Pancreas (tissue), 10 donors: ENCODE measurements at places on chromosomes 3 and 15. TPM values are rescaled to one million over a fixed set of nuclear protein-coding genes. Genes with fewer than 3 reads are reported as not detected.
A peak's percentile ranks its signal among the peaks of the same experiment; 100 is the strongest.

- no peak for DNase-seq
Observed at GRCh38 chr15:52491472-52491871, 37.2 kb downstream of the MYO5A start.

- no peak for DNase-seq
Observed at GRCh38 chr3:112769286-112769978, 77.2 kb downstream of the CD200R1L start.

DNA sequence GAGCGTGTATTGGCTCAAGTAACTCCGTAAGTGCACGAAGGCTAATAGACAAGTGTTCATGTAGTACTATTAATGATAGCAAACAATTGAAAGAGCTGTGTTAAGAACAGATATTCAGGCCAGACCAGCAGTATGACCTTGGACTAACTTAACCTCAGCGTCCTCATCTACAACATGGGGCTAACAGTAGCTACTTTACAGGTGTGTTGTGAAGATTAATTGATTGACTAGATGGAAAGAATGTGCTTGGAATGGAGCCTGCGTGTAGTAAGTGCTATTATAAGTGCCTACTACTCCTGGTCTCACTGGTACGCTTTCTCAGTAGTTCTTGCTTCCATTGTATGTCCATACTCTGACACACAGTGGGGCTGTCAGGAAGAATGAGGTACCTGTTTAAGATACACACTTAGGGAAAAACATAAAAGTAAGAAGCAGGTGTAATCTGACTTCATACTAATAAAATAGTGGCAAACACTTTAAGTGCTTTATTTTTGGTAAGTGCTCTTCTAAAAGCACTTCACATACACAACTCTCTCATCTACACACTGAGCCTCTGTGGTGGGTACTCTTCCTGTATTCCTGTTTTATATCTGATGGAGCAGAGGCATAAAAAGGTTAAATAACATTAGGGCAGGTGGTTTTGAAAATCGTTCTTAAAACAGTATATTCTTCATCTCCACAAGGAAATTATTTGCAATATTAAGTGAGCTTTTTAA lies 24.3 kb upstream of the FBXL22 start:
- DNase-seq: no peak

- no peak for DNase-seq
Observed at GRCh38 chr15:92393980-92394308, 263 bp downstream of the ST8SIA2 start.

DNA sequence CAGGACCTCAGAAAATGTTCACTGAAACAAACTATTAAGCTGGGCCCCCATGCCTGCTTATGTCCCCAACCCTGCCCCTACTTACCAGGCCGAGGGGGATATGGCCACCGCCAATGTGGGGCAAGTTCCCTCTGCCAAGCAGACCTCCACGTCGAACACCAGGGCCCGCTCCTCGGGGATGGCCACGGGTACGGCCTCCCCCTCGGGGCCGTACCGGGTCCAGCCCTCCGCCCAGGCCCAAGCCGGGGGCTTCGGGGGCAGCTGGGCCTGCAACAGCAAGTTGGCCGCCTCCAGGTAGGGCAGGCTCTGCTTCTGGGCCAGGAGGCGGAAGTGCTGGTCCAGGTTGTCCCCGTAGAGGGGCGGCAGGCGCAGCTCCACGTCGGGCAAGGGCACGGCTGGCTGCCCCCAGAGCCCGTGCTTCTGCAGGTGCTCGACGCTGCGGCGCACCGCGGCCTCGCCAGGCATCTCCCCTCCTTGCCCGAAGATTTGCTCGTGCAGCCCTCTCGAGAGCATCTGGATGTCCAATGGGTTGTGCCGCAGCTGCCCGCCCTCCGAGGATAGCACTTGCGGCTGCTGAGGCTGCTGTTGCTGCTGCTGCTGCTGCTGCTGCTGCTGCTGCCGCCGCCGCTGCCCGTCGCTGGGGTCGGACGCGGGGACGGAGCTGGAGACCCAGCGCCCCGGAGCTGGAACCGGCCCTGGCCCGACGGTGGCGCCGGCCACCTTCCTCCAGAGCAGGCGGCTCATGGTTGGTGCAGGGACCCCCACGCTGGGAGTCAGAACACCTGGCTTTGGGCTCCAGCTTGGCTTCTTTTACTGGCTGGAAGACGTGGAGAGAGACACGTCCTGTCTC lies 1.4 kb downstream of the POLG start:
- DNase-seq: no peak

DNA sequence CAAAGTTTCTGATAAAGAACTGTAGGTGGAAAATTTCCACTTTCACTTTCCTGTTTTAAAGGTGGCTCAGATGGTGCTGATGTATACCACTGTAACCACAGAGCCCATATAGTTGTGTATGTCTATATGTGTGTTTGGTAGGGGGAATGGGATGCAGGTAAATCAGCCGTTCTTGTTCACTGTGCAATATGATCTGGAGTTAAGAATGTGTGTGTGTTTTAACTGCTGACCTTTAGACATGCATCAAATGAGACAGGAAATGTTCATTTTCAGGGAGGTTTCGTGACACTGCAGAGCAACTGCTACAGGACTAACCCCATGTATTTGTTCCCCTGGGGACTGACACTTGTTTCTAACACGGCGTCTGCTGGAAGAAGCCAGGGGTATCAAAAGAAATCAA lies 180.5 kb downstream of the TAFA4 start:
- no peak for DNase-seq

- no peak for DNase-seq
Observed at GRCh38 chr3:46349484-46350261, 4.2 kb upstream of the CCR2 start.

DNA sequence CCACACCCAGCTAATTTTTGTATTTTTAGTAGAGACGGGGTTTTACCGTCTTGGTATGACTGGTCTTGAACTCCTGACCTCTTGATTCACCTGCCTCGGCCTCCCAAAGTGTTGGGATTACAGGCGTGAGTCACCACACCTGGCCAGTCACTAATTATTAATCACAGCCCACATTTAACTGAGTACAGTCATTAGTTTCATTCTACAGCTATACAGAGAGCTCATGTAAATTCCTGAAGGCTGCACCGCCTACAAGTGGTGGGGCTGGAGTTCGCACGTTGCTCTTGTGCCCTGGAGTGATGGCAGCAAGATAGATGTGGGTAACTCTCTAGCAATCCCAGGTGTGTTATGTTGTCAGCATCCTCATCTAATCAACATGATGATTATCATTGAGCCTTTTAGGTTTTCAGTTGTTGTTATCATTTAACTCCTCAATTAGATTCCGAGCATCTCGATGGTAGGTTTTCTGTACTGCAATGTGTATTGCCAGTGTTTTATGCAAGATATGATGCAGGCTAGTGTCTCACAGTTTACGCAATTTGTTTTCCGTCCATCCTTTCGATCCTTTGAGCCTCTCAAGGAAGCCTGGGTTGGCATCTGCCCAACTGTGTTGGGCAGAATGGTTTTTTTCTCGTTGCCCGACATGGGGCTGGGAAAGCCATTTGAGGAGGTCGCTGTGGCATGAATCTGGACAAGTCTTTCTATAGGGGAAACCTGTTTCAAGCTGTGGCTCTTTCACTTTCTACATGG lies 216.3 kb downstream of the LPP start:
- DNase-seq: no peak

GRCh38 chr3:133119176-133119575 lies 81.0 kb downstream of the TMEM108 start:
- no peak for DNase-seq

GRCh38 chr3:171165499-171165921 lies 139.0 kb upstream of the SLC2A2 start:
- DNase-seq: no peak

- peak; percentile 71 for DNase-seq
Observed at GRCh38 chr3:15331606-15332404, 581 bp downstream of the SH3BP5 start.

- DNase-seq: no peak
Observed at GRCh38 chr3:25593001-25593400, 71.7 kb downstream of the TOP2B start.

DNA sequence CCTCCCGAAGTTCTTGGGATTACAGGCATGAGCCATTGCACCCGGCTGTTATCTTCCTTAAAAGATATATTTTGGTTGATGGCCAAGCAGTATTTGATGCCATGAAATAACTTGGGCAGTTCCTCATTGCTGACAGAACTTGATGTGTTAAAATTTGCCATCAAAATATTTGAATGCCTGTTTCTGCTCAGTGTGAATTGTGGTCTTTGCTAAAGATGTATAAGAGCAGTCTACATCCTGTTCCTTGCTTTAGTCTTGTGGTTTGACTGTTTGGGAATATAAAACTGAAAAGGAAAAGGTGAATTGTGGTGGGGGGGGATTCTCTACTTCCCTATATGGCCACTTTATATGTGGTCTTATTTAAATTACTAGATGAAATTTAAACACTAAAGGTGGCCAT lies 14.0 kb downstream of the TRIM71 start:
- no peak for DNase-seq

DNA sequence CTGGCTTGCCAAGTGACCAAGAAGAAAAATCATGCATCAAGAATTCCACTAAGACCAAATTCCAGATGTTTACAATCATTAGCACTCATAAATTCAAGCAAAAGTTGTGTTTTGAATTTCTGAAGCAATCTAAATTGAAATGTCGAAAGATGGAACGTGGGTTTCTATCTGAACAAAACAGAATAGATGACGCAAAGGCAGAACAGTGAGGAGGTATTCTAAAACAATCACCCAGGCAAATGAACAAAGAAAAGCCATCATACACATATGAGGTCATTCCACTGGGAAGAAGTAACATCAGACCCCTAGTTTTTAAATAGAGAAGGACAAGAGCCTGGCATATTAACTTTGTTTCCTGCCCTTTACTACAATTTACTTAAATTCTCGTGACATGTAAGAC lies 58.0 kb downstream of the MCF2L2 start:
- DNase-seq: no peak

DNA sequence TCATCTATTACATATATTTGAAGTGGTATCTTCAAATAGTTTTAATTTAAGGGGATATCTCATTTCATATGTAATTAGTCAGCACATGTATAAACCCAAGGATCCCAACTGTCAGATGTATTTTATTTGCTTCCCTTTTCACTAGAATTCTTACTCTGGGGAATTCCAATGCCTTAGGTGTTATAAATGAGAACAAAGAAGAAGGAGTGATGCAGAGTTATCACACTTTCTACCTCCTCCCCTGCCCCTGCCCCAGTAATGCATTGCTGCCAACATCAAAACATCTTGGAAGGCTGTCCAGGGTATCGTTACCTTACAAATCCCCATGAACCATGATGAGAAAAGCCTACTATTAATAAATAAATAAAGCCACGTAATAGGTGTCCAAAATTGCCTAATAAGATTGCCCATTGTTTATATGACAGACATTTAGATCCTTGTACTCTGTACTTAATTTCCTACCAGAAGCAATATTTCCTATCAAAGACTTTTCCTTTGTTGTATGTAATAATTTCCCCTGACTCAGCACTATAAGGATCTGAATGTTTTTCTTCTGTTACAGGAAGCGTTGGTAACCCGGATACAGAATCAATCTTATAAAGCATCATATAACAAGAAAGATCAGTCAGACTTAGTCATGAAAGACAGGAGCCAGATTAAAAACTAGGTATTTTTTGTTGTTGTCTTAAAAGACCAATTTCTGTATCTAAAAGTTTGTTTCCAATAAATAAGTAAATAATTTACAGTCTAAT lies 38.8 kb downstream of the CBLB start:
- no peak for DNase-seq

- DNase-seq: no peak
Observed at GRCh38 chr3:57791245-57791644, 35.1 kb downstream of the SLMAP start.

DNA sequence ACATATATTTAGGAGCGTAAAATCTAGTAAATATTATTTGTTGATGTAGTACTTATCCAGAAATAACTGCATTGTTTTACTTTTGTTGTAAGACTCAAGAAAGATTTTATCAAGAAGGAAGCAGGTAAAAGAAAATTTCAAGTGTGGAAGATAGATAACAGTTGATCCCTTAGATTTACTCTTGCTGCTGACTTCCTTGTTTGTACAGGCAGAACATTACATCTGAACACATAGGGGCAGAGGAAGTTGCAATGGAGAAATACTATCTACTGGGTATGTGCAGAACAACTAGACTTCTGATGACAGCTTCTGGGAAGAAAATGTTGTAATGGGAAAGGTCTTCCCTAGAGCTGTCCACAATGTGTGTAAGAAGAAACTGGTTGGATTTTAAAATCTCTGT lies 350.6 kb downstream of the NLGN1 start:
- DNase-seq: no peak

The ABTB1 gene
- 60.7 TPM for polyA plus RNA-seq

The EPB42 gene
- polyA plus RNA-seq: not detected

The NR2F2 gene
- 7.0 TPM for polyA plus RNA-seq

The TMEM158 gene
- 4.8 TPM for polyA plus RNA-seq

The ST6GAL1 gene
- 9.1 TPM for polyA plus RNA-seq

The PRRT3 gene
- 5.1 TPM for polyA plus RNA-seq

The HTR3E gene
- not detected for polyA plus RNA-seq

The CPLX3 gene
- polyA plus RNA-seq: 0.09 TPM

The GOLGA8G gene
- 0.08 TPM for polyA plus RNA-seq

The VGLL3 gene
- polyA plus RNA-seq: 2.3 TPM
